Stimulated activated CD4-positive, alpha-beta T cell treated with anti-CD3 and anti-CD28 coated beads, Interleukin-1b, Interleukin-23, amount 100 ng/mL, for 1 hour (primary cell): ENCODE measurements at places on chromosomes 2 and 18.

DNA sequence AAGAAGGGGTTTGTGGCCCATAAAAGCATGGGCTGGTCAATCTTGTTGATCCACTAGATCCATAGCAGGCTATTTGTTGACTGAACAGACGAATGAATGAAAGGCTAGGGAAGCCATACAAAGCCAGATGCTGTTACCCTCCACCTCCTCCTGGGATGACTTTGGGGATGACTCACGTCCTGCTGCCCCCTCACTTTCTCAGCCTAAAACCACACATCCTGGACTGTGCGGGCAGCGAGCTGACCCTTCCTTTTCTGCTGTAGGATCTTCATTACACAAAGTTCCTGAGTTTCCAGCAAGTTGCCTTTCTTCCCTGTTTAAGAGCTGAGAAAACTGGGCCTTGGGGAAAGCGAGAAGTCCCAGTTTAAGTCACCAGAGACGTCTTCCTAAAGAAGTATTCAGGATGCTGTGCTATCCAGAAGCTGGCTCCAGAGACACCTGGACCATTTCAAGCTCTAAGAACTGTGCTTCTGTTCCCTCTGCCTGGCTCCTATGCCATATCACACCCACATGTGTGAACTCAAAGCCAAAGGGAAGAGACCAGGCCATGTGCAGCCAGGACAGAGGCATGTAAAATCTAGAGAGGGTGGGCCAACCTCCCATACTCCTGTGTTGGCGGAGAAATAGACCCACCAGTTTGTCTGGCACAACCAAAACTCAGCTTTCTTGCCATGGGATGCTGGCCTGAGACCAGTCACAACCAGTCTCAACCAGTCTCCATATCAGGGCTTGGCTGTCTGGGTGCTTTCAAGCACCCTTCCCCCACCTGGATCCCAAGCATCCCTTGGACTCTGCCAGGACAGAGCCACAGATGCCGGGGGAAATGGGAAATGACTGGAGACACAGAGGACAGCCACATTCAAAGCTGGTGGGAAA, 4.7 kb upstream of the SLC20A1 start:
- DNase-seq: no peak

- DNase-seq: no peak
These were observed 36.7 kb downstream of the GULP1 start for GRCh38 chr2:188328419-188328818.

DNA sequence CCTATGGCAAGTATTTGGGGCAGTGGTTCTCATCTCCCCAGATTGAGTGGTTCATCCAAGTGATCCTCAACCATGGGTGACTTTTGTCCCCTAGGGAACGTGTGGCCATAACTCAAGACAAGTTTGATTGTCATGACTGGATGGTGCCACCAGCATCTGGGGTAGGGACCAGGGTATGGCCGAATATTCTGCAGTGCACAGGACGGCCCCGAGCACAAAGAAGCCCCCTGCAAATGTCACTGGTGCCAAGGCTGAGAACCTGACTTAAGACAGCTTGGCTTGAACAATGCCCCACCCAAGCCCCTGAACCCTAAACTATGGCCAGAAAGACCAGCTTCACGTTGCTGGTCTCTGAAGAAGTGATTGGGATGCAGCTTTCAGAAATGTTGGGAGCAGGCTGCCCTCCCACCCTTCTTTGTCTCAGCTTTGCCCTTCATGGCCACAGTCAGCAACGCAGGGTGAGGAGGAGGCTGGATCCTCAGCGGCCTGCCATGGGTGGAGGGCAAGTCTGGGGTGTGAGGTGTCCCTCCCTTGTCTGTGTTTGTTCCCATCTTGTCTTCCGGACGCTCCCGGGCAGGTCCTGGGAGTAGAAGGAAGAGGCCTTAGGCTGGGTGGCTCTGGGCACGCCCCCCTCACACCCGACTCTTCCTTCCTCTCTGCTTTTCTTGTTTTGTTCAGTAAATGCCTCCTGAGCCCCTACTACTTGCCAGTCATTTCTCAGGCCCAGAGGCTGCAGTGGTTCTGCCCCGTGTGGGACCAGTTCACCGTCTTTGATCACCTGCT, 43.4 kb downstream of the GREB1 start:
- no peak for DNase-seq

- no peak for DNase-seq
These were observed 141.1 kb downstream of the CSRNP3 start for GRCh38 chr2:165610591-165611029.

DNA sequence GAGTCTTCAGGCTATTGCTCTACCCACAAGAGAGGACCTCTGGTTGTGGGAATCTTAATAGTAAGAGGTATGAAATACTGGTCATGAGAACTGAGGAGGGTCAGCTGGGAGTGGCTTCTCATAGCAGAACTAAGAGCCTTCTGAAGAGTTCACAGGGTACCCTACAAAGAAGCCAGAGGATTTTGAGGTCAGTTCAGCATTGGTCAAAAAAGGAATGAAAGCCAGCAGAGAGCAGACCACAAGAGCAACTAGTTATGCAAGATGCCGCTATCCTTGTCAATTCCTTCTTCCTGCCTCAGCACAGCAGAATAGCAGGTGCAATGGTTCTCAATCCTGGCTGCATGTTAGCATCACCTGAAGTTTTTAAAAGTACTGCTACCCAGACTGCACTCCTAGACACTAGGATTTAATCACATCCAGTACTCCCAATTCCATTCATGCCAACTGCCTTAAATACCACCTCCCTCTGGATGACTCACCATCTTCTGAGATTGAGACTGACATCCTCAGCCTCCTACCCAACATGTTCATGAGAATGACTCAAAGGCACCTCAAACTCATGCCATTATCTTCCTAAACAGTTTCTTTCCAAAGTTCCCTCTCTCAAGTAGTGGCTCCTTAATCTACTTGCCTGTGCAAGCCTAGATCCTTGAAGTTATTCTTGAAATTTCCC, 81.0 kb upstream of the RBMS1 start:
- no peak for DNase-seq

DNA sequence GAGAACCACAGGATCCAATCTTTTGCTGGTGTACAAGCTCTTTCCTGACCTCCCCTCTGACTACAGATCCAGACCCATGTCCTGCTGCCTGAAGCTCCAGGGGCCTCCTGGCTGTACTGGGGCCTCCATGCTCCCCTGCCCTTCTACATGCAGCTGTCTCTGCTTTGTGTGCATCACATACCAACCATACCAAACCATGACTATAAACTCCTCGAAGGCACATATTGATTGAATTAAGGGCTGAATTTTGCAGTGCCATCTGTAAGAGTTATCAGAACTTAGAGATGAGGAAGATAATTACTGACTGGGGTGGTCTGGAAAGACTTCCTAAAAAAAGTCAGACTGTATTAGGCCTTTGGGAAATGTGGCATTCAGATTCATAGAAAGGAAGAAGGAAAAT, 139.9 kb upstream of the CXCR4 start:
- DNase-seq: no peak
